Tracheal epithelial cell (primary cell): ENCODE measurements at places on chromosomes 5 and 9. TPM values are rescaled to one million over a fixed set of nuclear protein-coding genes. Genes with fewer than 3 reads are reported as not detected.

The CRHBP gene
- 0.24 TPM in 1 of 2 replicates, not detected in the other for total RNA-seq

The ZNF474 gene
- not detected in 2 replicates for total RNA-seq

The CCL28 gene
- total RNA-seq: 2.6 and 13.3 TPM in 2 replicates

The PCDHA9 gene
- under 0.01 TPM in 2 replicates for total RNA-seq

The SPATA31E1 gene
- total RNA-seq: not detected in 2 replicates

The CLIC3 gene
- total RNA-seq: 4.0 and 4.8 TPM in 2 replicates
